NCI-H748 treated with DMSO at 0.1 percent for 48 hours (cell line): ENCODE measurements at places on chromosomes 11 and 22.

- DNase-seq, result no peak
These were observed 9.4 kb downstream of the PLAAT2 start for GRCh38 chr11:63553759-63554158.

GRCh38 chr22:37024339-37025157 is 5.0 kb downstream of the MPST start:
- DNase-seq, result no peak

- DNase-seq, result no peak
These were observed at the start of gene MMP7 for GRCh38 chr11:102530558-102530957. MMP7 (minus strand) TSS chr11:102530747; CDS start chr11:102530700, 47 bp downstream.

DNA sequence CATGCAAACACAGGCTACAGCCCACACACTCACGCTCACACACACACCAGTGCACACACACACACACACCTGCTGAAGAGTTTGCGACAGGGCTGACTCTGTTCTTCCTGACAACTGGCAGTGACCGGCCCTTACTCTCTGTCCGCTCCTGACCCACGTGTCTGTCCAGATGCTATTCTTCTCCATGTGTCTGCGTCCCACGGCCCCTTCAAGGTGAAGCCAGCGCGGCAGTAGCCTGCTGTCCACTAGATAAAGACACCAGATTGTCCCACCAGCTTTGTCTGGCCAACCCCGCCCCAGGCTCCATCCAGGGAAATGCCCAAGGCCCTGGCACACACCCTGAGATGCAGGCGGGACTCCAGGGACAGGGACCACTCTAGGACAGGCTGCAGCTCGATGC is 713.9 kb downstream of the BRD1 start:
- no peak for DNase-seq

- DNase-seq, result no peak
These were observed 99.9 kb upstream of the TBCEL start for GRCh38 chr11:120923866-120924508.

DNA sequence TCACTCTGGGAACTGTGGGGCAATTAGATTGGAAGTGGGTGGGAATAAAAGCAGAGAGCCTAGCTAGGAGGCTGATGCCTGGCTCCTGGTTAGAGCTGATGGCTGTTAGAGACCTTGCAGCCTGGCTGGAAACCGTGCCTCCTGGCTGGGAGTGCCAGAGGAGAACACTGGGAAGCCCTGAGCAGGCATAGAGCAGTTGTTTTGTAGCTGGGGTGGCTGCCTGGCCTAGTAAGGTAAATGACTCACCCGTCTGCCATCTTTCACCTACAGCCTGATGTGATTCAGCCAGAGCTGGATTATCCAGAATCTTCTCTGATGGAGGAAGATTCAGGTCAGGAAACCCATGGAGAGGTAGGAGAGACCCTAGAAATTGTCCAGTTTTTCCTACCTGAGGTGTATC is 6.1 kb downstream of the UQCR10 start:
- DNase-seq, result no peak

- no peak for DNase-seq
These were observed 1071.2 kb downstream of the LRRC4C start for GRCh38 chr11:40388097-40388818.

DNA sequence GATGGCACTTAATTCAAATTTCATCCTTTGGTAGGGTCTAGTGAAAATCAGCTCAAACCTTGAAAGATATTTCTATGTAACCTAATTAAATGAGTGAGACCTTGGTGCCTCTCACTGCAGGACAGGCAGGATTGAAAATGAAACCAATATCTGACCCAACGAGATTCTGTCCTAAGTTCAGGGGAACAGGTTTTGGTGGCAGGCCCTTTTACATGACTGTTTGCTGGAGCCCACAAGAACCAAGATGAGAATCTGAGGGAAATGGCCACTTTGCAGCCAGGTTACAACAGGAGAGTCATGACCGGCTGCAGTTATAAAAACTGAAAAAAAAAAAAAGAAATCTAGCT is 130.2 kb downstream of the TRIM44 start:
- no peak for DNase-seq

DNA sequence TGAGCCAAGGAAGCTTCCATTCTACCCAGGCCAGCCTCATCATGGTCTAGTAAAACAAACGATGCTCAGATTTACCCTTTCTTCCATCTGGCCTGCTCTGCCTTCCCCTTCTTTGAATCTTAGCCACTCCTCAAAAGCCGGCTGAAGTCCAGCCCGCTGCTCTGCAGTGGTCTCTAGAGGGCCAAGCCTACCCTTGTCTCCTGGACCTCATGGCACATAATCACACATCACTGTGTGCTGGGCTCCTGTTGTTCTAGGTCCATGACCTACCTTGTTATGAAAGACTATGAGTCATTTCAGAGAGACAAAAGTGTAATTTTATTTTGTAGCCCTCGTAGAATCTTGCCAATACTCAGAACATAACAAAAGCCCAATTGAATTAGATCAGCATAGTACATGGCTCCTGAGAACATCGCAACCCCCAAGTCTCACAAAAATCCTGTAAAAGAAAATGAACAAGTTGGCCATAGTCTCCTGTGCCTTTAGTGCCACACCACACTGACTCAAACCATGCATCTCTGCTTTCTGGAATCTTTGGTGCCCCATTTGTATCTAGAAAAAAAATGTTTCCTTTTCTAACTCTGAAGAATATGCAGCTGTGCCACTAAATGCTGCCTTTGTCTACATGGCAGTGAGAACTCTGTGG is 192.7 kb downstream of the OPCML start:
- no peak for DNase-seq

GRCh38 chr22:17120281-17120680 is 879 bp downstream of the TMEM121B start:
- DNase-seq, result no peak

GRCh38 chr11:115653926-115654325 is 149.7 kb upstream of the CADM1 start:
- no peak for DNase-seq

- no peak for DNase-seq
These were observed 19.1 kb downstream of the ARHGEF17 start for GRCh38 chr11:73326929-73327811.

DNA sequence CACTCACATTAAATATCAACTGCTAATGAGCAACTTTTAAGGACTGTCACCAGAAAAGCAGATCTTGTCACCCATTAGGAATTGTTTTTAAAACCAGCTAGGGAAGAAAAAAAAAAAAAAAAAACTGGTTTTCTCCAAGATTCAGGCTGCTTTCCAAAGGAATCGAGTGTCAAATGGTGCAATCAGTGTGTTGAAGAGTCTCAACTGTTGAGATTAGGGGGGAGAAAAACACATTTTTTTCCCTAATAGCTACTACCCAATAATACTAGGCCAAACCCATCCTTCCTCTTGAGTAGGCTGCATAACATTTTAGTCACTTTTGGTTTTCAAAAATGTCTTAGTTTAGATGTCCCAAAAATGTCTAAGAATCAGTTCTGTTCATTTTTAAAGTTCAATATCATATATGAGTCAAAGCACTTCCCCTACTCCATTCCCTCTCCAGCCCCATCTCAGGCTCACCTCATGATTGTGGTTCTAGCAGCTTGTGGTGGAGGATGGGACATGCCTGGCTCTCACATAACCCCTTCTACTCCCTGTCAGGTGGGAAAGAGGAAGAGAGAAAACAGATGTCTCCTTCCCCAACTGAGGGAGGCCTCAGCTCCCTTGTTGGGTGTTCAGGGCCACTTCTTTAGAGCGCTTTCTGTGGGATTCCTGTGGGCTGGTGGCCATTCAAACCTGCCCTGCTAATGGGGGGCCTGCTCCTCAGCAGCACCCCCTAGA is 193.6 kb downstream of the CWF19L2 start:
- DNase-seq, result no peak

DNA sequence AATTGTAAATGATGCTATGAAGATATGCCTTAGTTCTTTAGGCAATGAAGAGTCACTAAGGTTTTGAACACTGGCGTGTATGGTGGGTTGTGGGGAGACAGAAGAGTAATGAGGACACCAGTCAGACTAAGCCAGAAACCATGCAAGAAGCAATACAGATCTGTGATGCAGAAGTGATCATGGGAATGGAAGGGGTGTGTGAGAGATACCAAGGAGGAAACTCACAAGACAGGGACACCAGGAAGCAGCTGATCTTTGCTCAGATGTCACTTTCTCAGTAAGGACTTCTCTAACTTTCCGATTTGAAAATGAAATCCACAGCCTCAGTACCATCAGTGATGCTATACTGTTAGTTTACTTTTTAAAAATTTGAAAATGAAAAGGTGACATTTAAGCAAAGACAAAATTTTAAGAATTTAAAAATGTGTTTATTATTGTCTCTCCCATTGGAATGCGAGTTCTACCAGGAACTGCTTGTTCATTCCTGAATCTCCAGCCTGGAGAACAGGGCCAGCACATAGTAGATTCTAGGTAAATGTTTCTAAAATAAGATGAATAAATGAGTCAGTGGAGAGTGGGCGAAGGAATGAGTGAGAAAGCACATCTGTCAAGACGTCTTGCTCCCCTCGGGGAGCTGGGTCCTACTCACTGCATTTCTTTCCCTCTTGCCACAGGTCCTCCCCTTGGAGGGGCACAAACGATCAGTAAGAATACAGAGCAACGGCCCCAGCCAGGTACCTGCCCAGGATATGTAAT is 60.4 kb downstream of the KCNJ1 start:
- DNase-seq, result no peak

GRCh38 chr22:32494971-32495370 is 20.4 kb downstream of the FBXO7 start:
- no peak for DNase-seq

DNA sequence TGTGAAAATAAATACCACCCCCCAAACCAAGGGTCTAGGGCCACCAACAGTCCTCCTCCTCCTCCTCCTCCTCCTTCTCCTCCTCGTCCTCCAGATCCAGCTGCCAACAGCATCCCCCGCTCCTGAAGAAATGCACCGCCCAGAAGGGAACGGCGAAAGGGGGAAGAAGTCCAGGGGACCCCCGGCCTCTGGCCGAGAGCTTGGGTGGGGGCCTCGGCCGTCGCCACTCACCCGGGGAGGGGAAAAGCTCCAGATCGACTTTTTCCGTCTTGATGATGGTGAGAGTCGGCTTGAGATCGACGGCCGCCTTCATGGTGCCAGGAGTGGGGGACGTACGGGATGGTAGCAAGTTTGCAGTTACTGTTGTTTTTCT is 65.7 kb downstream of the ETS1 start:
- DNase-seq, result no peak

DNA sequence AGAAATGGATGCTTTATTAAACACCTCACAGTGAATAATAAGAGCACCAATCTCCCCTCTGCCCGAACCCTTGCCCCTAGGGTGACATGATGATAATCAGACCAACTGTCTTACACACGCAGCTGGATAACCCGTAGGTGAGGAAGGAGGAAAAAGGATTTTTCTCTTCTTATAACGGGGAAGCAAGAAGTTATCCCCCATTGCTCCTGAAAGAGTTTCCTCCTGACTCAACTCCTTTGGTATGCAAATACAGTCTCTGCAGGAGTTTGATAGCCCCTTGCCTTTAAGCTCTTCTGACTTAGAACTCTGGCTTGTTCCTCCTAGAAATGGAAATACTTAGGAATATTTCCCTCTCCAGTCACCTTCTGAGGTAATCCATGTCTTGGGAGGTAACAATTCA is 455.8 kb downstream of the TMEM135 start:
- DNase-seq, result no peak

- DNase-seq, result no peak
These were observed 200.6 kb downstream of the NAV2 start for GRCh38 chr11:19912958-19913892.

GRCh38 chr11:57791321-57792059 is 29.9 kb downstream of the CTNND1 start:
- no peak for DNase-seq

- DNase-seq, result no peak
These were observed 1.5 kb downstream of the AMPD3 start for GRCh38 chr11:10456519-10456918.

GRCh38 chr11:9771071-9771511 is 107.2 kb downstream of the SWAP70 start:
- no peak for DNase-seq

DNA sequence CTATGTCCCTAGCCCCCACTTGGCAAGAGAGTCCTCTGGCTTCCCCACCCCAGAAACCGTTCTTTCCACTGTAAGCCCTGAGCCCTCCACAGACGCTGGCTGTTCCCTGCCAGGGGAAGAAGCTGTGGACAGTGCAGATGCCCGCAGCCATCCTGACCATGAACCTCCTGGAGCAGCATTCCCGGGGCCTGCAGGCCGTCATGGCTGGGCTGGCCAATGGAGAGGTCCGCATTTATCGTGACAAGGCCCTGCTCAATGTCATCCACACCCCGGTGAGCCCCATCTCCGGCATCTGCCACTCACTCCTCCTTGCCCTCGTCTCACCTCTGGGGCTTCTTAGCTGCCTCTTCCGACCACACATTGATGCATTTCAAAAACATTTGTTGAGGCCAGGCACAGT is 13.2 kb downstream of the BBS1 start:
- DNase-seq, result no peak

- DNase-seq, result no peak
These were observed 410.3 kb downstream of the KCNA4 start for GRCh38 chr11:29606330-29607031.

DNA sequence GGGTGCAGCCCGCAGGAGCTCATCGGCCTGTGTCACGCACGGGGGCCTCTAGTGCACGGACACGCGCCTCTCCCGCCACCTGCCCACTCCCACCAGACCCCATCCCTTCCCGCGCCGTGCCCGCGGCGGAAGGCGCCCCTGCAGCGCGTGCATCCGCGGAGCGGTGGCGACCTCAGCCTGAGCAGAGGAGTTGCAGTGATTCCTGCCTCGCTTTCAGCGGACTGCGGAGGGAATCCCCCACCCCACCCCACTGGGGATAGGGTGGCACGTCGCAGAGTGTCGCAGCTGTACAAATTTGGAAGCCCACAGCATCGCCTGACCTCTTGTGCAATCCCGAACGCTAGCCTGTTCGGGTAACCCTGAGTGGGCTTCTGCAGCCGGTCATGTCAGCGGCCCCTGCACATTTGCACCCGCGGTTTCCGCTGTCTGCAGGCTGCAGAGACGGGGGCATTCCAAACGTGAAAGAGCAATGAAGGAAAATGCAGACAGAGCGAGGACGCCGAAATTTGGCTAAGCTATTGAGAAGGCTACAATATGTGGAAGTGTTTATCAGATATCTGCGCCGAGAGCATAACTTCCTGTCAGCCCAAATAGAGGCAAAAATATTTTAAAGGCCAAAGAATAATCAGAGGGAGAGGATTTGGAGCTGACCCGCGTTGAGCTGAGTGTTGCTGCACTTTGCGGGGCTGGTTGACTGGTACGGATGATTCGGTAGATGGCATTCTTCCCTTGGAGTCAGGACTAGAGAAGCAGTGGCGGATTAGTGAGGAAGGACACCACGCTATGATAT is 617 bp upstream of the ARHGAP20 start:
- DNase-seq, result peak; percentile 23
